ENCODE measurements at places on chromosomes 12 and 14. TPM values are rescaled to one million over a fixed set of nuclear protein-coding genes. Genes with fewer than 3 reads are reported as not detected.

The CTSG gene
- 1.9 TPM for total RNA-seq

The USP44 gene
- 1.3 TPM for total RNA-seq

The BAZ1A gene
- total RNA-seq = 43.2 TPM

The INSM2 gene
- not detected for total RNA-seq

The CLEC1A gene
- 5.4 TPM for total RNA-seq

Data from ureter (tissue), 1 donor.